ENCODE measurements at places on chromosomes 7 and 10.

GRCh38 chr10:74753442-74754211 is 72.8 kb upstream of the KAT6B start:
- no peak for DNase-seq

GRCh38 chr7:130894146-130894908 is 160.3 kb upstream of the KLF14 start:
- DNase-seq = peak; percentile 28

DNA sequence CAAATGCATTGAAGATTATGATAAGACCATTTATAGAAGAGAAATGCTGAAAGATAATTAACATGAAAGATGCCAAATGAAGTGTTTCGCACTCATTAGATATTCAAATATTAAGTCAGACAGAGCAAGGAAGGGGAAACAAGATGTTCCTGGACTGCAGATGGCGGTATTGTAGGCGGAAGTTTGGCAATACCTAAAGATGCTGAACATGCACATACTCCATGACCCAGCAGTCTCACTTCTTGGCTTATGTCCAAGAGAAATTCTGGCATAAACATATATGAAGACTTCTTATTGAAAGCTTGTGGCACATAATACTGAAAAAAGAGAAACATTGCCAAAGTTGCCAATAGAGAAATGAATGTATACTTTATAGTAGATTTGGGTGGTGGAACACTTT is 325.4 kb upstream of the SEMA3C start:
- DNase-seq = no peak

GRCh38 chr7:2792856-2793487 is 51.1 kb downstream of the GNA12 start:
- DNase-seq = no peak

DNA sequence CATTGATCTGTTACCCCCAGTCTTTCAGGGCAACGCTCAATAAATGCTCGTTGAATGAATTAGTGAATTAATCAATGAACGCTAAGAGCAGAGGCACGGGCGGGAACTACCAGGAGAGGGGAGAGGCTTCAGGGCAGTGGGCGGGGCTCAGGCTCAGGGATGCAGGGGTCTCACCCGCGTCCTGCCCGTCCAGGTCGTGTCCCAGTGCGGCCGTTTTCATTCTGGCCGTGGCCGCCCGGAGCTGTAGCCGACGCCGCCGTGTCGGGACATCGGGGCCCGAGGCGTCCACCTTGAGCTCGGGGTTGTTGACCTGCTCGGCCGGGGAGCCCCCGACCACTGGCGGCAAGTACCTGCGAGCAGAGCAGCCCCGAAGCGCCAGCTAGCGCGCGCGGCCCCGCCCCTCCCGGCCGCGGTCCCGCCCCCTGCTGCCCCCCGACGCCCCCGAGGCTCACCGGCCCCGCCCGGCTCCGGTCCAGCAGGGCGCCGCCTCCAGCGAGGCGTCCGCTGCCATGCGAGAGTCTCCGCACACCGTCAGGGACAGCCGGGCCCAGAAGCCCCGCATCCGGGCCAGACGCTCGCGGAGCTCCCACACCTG is 2.8 kb upstream of the GAL3ST4 start:
- DNase-seq = peak; percentile 26

DNA sequence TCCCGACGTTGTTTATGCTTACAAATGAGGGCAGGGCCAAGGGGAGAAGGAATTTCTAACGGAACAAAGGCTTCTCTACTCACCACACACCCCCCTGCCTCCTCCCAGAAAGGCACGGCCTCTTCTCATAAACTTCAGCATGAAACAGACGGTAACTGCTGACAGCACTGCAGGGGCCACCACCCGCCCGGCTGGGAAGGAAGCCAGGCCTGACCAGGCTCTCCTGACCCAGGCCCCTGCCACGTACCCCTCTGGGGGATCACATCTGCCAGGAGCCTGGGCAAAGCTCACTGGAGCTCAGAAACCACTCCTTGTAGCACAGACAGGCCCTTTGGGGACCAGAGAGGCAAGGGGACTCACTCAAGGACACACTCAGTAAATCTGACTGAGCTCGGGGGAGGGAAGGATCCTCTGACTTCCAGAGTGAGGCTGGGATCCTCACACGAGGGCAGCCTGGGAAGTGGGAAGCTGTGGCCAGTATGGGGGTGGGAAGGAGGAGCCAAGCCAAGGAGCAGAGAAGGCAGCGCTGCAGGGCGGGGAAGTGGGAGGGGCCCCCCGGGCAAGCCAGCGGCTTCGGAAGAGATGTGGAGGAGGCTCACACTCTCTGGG is 46.1 kb downstream of the ZCCHC24 start:
- no peak for DNase-seq

- DNase-seq = no peak
Measured at GRCh38 chr10:1308962-1309616, 252.9 kb downstream of the WDR37 start.

GRCh38 chr7:104843198-104843597 is 170.8 kb upstream of the KMT2E start:
- no peak for DNase-seq

DNA sequence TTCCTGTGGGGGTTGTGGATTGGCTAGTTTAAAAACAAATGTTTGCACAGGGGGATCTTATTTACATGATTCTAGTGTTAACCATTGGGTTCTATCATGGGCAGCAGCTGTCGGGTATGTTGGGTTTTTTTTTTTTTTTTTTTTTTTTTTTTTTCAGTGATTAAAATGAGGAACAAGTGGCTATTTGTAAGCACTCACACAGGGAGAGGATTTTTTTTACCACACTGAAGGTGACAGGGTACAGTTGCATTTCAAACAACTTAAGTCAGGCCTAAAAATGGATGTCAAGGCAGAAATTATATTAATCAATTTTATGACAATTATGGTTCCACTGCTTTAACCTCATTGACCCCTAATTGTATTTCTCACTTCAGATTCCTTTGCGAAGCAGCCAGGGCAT is 92.8 kb downstream of the CD36 start:
- DNase-seq = no peak

GRCh38 chr10:110421512-110422138 is 76.1 kb upstream of the DUSP5 start:
- DNase-seq = no peak

- no peak for DNase-seq
Measured at GRCh38 chr7:37526623-37527022, 78.0 kb upstream of the ELMO1 start.

DNA sequence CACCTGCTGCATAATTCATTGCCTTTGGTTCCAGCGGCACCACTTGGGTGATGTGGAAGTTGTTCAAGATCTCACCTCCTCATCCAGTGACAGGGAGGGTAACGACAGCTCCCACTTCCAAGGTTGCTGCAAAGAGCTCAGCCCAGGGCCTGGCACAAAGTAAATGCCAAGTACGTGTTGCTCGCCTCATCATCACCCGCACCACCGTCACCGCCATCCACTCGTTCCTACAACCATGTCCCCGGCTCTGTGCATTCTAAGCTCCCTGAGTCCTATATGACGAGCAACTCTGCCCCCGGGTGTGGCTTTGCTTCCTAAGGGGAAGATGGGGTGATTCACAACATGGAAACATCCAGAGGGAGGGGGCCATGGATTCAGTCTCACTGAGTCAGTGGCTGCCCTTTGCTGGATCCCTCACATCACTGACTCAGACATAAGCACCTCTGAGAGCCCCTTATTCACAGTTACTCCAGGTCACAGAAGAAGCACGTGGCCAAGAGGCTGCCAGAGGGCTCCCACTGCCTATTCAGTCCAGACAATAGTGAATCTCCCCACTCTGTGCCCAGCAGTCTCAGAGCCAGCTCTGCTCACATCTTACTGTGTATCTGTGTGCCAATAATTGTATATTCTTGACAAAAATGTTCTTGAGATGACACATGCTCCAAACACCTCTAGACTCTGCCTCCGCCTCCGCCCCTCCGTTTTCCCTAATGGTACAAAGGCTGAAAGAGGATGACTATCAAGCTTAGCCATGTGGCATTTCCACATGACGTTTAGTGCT is 159.1 kb downstream of the GFRA1 start:
- DNase-seq = no peak

DNA sequence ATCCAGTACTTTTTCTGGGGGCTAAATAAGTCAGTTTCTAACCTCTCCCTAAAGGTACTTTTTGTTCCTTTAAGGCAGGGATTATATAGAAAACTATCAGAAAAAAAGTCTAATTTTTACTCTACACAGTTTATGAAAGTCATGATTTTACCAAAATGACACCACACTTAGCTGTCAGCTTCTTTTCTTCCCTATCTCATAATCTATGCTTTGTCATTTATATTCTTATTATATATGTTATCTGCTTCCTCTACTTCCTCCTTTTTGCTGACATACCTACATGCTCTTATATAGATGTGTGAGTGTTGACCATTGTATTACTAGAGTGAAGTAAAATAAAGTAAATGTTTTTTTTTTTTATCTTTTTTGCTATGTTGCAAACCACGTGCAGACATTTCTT is 203.9 kb upstream of the CHRM2 start:
- no peak for DNase-seq

DNA sequence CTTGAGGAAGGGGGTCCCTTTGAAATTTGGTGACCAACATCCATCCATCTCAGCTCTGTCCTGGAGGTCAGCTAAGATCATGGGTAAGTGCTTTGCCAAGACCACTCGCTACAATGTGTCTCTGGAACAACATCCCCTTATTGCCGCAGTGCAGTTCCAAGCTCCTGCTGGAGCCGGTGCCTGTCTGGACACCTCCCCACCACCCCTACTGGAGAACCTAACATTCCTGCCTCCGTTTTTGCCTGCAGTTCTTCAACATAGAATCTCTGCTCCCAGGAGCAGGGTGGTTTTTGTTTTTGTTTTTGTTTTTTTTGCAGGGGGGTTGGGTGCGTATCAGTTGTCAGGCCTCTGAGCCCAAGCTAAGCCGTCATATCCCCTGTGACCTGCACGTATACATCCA is 51.2 kb upstream of the FXYD4 start:
- DNase-seq = no peak

DNA sequence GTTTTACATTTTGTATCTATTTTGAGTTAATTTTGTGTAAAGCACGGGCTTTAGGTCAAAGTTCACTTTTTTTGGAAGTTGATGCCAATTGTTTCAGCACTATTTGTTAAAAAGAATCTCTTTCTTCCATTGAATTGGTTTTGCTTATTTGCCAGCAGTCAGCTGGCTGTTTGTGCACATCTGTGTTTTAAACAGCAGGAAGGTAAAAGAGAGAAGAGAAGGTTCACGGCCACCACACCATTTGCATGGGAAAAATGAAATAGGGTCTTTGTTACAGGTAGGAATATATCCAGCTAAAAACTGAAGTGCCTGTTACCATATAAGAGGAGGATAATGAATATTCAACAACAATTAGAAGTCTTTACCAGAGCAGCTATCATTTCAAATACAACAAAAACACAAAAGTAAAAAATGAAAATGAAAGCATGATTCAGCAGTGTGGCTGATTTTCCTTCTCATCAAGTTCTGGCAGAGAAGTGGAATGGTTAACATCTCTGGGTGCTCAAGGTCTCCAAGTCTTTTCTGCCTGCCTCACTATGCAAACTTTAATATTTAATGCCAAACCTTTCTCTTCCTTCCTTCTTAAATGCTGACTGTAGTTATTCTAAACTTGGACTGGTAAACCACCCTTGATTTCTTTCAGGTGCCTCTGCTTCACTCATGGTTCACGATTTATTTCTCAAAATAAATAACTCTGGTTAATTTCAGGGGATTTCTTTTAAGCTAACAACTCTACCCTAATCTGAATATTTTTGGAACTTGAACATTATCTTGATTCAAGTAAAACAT is 841.5 kb downstream of the GRM8 start:
- DNase-seq = no peak

DNA sequence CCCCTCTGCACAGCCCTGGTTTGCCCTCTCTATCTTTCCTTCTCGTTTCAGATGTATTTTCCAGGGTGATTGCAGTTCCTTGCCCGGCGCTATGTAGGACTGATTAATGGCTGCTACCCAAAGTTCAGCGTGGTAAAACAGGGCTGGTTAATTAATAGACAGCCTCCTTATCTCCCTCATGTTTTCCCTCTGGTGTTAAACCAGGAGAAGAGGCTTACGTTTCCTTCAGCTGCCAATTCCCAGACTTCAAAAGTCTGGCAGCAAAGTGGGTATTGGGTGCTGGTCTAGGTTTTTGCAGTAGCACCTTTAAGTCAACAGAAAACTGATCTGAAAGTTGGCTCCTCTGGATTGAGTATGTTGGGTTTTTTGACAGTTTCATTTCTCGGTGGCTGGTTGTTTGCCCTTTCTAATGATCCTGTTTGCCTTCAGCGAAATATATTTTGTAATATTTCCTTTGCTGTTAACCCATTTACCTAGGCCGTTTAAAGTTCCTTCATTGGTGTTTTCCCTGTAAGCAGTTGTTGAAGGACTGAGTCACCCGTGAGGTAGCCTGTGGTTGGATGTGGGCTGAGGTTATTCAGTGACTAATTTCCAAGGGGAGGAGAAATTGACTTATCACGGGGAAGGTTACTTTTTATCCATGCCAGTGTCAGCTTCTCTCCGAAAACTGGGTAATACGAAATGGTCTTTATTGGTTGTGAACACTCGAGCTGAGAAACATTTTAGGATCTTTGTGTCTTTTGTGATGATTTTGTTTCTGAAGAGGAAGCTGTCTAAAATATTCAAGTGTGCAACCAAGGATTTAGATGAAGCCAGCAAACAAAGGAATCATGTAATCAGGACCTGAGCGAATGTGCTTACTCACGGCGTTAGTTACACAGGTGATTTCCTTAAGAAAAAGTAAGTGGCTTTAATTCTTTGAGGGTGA is 257.2 kb downstream of the KIAA1217 start:
- DNase-seq = peak; percentile 55

DNA sequence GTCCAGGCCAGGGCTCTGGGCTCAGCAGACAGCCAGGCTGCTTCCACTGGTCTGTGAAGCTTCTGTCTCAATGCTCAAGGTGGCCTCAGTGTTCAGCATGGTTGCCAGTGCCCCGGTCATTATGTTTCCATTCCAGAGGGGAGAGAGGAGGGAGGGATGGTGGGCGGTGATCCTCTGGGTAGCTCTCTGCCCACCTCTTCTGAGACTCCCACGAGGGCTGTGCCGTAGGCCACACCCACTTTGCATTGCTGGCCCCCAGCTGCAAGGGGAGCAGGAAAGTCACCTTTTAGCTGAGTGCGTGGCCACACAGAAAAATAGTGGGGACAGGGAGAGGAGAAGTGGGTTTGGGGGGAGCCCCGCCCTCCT is 42.5 kb downstream of the FOXK1 start:
- DNase-seq = no peak

GRCh38 chr7:147775516-147776284 is 814.9 kb upstream of the C7orf33 start:
- DNase-seq = no peak

- no peak for DNase-seq
Measured at GRCh38 chr7:50864694-50865093, 82.0 kb upstream of the GRB10 start.

GRCh38 chr7:30143748-30144251 is 9.0 kb downstream of the MTURN start:
- DNase-seq = no peak

DNA sequence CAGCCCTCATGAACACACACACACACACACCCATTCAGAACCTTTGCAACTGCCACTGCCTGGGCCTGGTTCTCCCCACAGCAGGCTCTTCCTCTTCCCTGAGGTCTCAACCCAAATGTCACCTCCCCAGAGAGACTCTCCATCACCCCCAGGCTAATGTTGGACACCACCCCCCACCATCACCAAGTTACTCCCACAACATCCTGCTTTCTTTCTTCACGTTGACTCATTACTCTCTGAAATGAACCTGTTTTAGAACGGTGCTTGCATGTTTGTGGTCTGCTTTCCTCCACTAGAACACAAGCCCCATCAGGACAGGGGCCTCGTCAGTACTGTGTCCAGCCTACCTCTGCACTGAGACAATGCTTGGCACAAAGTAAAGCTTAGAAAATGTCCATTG is 16.0 kb downstream of the AFAP1L2 start:
- no peak for DNase-seq
